Aorta (tissue), 5 donors: ENCODE measurements at places on chromosomes 7 and 10.

DNA sequence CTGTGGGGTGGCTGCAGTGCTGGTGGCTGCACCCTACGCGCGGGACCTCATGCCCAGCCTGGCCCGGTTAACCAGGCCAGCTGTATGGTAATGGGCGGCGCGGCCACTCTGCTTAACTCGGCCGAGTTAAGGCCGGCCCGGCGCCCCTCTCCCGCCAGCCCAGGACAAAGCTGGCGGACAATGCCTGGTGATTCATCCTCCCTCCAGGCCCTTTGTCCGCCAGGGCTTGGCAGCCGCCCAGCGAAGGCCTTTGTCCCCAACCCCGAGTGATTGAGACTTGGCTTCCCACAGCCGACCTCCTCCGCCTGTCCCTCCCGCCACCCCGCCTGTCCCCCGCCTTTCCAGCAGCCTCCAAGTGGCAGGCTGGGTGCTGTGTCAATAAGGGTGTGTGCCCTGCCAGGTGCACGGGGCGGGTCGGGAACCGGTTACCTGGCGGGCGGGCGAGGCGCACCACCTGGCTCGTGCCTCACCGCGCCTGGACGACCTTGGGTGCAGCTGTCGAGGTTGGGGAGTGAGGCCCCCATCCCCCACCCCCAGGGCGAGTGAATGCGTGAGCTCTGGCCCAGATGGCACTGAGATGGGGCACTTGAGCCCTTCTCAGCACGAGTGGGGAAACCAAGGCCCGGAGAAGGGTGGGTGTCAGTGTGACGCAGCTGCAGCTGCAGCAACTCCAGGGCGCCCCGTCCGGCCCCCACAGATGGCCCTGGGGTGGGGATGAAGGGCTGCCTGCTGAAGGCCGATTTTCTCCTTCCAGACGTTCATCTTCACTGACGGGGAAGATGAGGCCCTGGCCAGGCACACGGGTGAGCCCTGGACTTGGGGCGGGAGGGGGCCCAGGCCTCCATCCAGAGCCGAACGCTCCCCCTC lies 4.6 kb downstream of the LFNG start:
- peaks cover 1% of the 10 kb centered on the region for H3K27me3 ChIP-seq
- H3K4me1 ChIP-seq = no peaks in the 10 kb centered on the region
- H3K4me3 ChIP-seq = no peak overlapping the region
- H3K36me3 ChIP-seq = no peaks in the 10 kb centered on the region
- no peak overlapping the region for H3K27ac ChIP-seq

DNA sequence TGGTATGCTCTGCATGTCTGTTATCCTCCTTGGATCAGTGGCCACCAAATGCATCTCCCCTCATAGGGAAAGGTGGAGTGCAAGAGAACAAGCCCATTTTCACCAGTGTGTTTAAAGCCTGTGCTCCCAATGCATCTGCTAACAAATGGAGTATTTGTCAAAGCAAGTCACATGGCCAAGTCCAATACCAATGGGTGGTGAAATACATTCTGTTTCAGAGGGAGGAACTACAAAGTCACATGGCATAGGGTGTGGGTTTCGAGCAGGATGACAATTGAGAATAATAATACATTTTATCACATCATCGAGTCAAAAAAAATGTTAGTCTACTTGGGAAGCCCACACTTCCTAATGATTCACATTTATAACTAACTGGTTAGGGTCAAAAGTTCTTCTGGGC lies 62.7 kb downstream of the SUGCT start:
- no peak overlapping the region for H3K27ac ChIP-seq
- H3K27me3 ChIP-seq = no peaks in the 10 kb centered on the region
- H3K4me3 ChIP-seq = no peak overlapping the region
- DNase-seq = no peak
- peaks cover 5% of the 10 kb centered on the region for H3K4me1 ChIP-seq

DNA sequence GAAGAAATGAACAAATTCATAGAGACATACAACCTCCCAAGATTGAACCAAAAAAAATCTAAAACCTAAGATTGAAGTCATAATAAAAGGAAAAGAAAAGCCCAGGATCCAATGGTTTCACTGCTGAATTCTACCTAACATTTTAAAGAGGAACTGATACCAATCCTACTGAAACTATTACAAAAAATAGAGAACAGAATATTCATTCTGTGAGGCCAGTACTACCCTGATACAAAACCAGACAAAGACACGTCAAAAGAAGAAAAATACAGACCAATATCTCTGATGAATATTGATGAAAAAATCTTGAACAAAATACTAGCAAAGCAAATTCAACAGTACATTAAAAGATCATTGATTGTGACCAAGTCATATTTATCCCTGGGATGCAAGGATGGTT lies 128.5 kb upstream of the STEAP1 start:
- H3K27ac ChIP-seq = no peak overlapping the region
- H3K4me1 ChIP-seq = no peaks in the 10 kb centered on the region
- no peak for DNase-seq
- H3K4me3 ChIP-seq = no peak overlapping the region

- H3K27me3 ChIP-seq = no peaks in the 10 kb centered on the region
- DNase-seq = no peak
- H3K4me1 ChIP-seq = peaks cover 7% of the 10 kb centered on the region
- no peaks in the 10 kb centered on the region for H3K36me3 ChIP-seq
These were observed 21.9 kb downstream of the ARID5B start for GRCh38 chr10:61923210-61923949.

DNA sequence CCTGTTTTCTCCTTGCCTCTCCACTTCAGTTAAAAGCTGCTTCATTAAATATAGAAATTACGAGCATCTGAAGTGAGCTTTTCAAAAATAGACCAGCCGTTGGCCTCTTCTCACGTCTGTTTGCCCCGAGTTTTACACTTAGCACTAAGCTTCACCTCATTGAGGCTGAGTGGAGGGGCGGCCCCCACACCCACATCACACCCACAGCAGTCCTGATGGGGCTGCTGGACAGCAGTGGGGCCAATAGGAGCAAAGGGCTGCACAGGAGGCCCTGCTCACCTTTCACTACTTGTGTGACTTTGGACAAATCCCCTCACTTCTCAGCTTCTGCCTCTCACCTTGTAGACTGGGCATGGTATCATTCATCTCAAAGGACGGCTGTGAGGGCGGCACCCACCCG lies 677.8 kb downstream of the SDK1 start:
- H3K27me3 ChIP-seq = no peaks in the 10 kb centered on the region
- no peaks in the 10 kb centered on the region for H3K36me3 ChIP-seq
- H3K4me3 ChIP-seq = no peak overlapping the region
- no peaks in the 10 kb centered on the region for H3K4me1 ChIP-seq
- no peak for DNase-seq

- H3K27ac ChIP-seq = no peak overlapping the region
- H3K36me3 ChIP-seq = no peaks in the 10 kb centered on the region
- H3K27me3 ChIP-seq = no peaks in the 10 kb centered on the region
- no peak overlapping the region for H3K4me3 ChIP-seq
- no peak for DNase-seq
- H3K4me1 ChIP-seq = no peaks in the 10 kb centered on the region
These were observed 709.7 kb downstream of the CNTNAP2 start for GRCh38 chr7:146826329-146826728.

- DNase-seq = no peak
- H3K27me3 ChIP-seq = no peaks in the 10 kb centered on the region
- H3K4me1 ChIP-seq = no peaks in the 10 kb centered on the region
- H3K36me3 ChIP-seq = no peaks in the 10 kb centered on the region
- no peak overlapping the region for H3K27ac ChIP-seq
These were observed 13.1 kb upstream of the FAM20C start for GRCh38 chr7:179209-179681.

GRCh38 chr10:126570621-126571602 lies 99.6 kb downstream of the C10orf90 start:
- no peak for DNase-seq
- no peak overlapping the region for H3K27ac ChIP-seq
- H3K4me1 ChIP-seq = no peaks in the 10 kb centered on the region
- no peaks in the 10 kb centered on the region for H3K36me3 ChIP-seq

DNA sequence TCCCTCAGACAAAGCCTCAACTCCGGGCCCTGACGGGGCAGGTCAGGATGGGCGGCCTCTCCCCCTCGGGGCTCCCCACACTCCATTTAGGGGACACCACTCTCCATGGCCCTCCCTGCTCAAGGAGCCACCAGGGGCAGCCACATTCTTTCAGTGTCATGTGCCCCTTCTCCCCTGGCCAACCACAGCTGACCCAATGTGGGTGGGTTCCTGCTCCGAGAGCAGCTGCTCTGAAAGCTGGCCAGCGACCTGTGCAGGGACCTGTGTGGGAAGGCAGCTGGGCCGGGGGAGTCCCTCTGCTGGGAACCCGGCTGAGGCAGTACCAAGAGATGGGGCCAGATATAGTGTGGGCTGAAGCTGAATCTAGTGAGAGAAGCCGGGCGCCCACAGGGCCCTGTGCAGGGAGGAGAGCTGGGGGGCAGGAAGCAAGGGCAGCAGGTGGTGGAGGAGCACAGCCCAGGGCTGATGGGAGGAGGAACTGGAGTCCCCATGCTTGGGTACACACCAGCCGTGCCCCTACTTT lies 40.6 kb upstream of the NPFFR1 start:
- no peaks in the 10 kb centered on the region for H3K4me1 ChIP-seq
- H3K27me3 ChIP-seq = no peaks in the 10 kb centered on the region
- H3K4me3 ChIP-seq = no peak overlapping the region
- H3K27ac ChIP-seq = no peak overlapping the region

GRCh38 chr10:26854524-26854923 lies 6.2 kb downstream of the ABI1 start:
- H3K27ac ChIP-seq = no peak overlapping the region
- H3K27me3 ChIP-seq = no peaks in the 10 kb centered on the region
- H3K4me1 ChIP-seq = peaks cover 3% of the 10 kb centered on the region
- no peak overlapping the region for H3K4me3 ChIP-seq
